Activated CD8-positive, alpha-beta memory T cell treated with anti-CD3 and anti-CD28 coated beads, Interleukin-2, amount 50 U/mL, for 48 hours (primary cell): ENCODE measurements at places on chromosomes 6 and 20.

GRCh38 chr20:19264191-19264590, 51.7 kb downstream of the SLC24A3 start:
- DNase-seq = no peak

DNA sequence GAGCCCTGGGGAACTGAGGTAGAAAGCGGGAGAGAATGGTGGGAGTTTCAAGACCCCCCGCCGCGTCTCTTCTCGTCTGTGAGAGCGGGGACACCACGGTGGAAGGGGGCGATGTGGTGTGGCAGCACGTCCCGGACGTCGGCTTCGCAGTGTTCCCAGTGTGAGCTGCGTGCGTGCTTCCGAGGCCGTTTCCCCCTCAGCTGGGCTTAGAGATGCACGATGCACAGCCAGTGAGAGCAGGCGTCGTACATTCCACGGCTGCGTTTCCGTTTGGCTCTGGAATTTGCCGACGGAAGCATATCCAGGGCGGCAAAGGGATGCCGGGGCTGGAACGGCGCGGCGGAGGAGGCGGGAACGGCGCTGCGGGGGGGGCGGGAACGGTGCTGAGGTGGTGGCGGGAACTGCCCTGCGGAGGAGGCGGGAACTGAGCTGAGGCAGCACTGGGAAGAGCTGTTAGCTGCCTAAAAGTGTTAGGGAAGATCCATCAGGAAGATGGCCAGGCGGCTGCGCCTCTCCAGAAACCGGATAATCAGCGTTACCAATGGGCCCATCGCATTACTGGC, 37.7 kb downstream of the KIF25 start:
- no peak for DNase-seq

DNA sequence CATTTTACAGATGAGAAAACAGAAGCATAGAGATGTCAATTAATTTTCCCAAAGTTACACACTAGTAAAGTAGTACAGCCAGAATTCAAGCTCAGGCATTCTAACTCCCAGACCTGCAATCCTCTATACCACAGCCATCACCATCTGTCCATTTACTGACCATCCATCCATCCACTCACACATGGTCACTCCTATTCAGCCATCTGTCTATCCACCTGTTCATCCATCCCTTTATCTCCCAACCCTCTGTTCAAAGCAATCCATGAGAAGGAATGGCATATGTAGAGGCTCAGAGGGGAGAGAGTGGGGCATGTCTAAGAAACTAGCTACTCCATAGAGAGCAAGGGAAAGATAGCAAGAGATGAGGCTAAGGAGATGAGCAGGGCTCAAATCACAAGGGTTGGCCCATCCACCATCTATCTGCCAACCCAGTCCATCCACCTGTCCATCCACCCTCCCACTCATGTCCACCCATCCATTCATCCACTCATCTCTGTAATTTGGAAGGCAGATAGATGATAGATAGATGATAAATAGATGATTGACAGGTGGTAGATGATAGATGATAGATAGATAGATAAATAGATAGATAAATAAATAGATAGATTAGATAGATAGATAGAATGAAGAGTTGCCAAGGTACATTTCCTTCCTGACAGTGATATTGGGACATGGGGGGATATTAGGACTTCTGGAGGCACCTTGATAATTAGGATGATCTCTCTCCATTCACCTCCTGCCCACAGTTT, 12.2 kb upstream of the C6orf132 start:
- no peak for DNase-seq

GRCh38 chr6:138253731-138254130, 35.4 kb upstream of the PBOV1 start:
- no peak for DNase-seq

DNA sequence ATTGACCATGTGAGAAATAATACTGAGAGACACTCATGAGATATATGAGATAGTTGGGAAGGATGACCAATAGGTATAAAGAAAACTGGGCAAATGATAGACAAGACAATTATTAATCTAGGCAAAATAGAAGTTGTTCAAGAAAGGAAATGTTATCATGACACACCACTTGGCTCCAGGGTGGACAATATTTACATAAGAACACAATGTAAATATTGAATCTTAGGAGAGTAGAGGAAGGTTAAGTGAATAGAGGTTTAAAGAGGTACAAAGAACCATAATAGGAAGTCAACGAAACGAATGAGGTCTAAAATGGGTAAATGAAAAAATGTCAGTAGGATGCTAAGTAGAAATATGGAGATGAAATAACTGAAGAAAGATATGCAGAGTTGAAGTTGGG, 126.5 kb downstream of the MBOAT1 start:
- DNase-seq = no peak

DNA sequence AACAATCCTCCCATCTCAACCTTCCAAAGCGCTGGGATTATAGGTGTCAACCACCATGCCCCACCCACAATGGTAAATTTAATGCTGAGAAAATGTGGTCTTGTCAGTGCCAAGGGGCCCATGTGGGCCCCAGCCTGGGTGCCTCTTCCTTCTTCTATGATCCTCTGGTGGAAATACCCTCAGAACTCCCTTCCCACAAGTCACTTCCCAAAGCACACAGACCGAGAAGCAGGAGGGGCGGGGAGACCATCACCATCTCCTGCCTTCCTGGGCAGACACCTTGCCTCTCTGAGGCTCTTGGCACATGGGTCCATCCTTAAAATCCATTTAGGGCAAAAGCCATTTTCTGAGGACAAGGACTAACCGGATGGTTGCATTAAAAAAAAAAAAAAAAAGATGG, 59.0 kb downstream of the NOL4L start:
- no peak for DNase-seq

GRCh38 chr6:87574237-87574804, 15.5 kb downstream of the RARS2 start:
- DNase-seq = no peak

DNA sequence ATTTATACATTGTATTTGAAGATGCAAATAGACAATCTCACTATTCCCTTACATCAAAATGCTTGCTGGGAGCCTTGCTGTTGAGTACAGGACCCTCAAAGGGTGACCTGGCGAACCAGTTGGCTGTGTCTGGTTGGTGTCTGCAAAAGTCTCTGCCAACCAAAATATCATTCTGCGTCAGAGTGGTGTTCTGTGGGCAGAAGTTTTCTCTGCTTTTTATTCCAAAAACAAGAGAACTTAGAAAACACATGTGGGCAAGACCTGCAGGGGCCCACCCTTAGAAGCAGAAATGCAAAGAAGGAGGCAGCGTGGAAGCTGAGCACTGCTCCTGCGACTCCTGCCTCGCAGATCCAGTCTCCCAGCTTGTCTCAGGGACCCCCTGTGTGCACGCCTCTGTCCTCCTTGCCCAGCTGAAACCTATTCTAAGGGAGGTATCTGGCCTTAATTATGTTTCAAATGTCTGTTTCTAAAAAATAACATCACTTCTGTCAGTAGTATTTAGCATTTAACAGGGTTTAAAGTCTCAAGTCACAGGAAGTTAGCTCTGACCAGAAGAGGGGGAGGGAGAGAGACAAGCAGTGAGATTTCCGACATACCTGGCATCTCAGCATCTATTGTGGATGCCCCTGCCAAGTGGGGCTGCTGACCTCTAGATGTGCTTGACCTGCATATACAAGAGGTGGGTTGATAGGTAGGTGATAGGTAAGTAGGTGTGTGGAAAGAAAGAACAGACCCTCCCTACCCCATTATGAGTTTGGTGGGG, 101.3 kb downstream of the SASH1 start:
- no peak for DNase-seq

DNA sequence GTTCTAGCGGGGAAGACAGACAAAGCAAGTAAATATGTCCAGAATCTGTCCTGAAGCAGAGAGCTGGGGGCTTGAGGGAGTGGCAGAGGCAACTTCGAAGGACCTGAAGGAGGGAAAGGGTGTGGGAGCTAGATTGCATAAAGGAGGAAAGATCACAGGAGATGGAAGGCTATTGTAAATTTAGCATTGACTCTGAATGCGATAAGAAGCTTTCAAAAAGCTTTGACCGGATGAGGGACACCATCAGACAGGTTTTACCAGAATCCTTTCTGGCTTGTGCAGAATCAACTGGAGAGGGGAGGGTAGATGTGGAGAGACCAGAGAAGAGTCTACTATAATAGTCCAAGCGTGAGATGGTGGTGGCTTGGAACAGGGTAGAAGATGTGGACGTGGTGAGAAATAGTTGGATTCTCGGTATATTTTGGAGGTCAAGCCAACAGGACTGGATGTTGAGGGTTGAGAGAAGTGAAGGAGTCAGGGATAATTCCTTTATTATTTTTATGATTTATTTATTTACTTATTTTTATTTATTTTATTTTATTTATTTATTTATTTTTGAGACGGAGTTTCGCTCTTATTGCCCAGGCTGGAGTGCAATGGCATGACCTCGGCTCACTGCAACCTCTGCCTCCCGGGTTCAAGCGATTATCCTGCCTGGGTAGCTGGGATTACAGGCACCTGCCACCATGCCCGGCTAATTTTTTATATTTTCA, 19.9 kb upstream of the RIPOR3 start:
- no peak for DNase-seq

DNA sequence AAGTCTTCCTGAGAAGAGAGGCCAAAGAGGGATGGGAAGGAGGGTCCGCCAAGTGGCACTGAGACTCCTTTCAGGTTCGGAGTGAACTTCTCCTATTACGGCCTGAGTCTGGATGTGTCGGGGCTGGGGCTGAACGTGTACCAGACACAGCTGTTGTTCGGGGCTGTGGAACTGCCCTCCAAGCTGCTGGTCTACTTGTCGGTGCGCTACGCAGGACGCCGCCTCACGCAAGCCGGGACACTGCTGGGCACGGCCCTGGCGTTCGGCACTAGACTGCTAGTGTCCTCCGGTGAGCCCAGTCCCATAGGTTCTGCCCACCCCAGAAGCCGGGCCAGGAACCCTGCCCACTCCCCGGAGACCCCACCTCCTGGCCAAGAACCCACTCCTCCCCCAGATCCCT, 4.1 kb downstream of the SLC22A7 start:
- no peak for DNase-seq

DNA sequence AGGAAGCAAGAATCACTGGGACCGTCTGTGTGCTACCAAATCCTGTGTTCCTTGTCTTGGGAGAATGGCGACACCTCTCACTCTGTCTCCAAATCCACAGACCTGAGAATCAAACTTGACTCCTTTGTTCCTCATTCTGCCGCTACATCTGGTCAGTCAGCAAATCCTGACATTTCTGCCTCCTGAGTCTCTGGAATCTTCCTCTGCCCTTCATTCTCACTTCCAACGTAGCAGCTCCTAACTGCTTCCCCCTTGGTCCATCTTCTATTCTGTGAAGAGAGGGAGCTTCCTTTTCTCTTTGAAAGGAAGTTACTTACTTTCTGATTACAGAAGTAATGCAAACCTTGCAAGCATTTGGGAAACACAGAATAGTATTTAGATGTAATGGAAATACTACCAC, 37.7 kb downstream of the SYTL3 start:
- no peak for DNase-seq

DNA sequence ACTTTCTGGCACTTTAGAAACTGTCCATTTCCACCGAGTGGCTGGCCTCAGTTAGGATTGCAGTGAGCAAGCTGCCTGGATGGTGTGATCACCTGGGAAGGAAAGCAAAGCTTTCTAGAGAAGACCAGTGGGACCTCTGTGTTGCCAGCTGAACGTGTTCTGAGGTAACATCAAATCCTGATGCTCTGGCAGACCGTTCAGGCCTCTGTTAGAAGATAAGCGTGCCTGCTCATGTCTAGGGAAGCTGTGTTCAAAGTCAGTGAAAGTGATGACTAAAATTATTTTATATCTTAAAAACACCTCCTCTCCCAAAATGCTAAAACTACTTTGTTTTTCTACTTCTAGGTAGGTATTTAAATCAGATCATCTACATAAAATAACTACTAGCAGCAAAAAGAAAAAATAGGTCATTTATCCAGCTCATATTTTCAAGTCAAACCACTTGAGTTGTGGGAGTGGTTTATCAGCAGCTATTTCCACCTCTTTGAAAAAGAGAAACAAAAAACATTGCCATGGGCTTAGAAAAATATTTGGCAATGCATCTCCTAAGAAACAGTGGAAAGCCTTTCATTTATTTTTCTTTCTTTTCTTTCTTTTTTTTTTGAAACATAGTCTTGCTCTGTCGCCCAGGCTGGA, 54.8 kb downstream of the CEP43 start:
- no peak for DNase-seq

DNA sequence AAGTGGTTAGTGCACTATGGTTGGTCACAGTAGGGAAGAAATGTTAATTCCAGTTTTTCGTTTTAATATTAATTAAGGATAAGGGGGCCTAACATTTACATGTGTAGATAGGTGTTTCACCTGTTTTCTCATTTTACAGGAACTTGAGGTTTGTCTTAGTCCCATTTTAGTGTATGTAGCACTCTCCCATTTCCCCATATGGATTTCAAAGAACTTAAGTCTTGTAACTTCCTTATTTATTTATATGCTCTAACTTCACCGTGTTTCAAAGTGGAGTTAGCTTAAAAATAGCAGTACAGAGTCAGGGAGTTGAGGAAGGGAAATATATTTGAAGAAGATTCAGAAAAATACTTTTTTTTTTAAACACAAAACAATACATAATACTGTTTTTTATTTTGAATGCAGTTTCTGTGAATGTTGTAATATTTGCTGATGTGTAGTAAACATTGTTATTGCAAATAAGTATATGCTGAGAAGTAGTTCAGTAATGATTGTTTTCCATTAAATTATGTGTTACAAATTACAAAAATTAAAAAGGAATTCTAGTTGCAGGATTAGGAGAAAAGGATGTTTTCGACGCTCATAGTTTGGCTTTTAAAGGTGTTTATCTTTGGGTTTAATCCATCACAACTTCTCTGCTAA, 3.5 kb downstream of the SCAF8 start:
- DNase-seq = no peak

- no peak for DNase-seq
Measured at GRCh38 chr6:68139130-68139529, 496.0 kb upstream of the ADGRB3 start.

DNA sequence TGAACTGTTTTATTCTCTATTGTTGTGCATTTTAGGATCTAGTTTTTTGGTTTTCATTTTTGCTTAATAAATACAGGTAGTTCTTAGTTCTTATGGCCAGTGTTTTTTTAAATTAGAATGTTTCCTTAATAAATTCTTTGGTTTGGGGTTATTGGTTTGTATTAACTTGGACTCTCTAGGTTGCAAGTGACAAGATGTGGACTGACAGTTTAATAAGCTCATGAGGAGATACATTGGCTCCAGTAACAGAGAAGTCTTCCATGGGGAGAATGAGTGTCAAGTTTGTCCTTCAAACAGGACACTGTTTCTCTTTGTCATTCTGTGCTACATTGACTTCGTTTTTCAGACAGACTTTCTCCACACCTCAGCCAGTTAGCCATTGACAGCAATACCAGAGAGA, 39.7 kb downstream of the SNX9 start:
- no peak for DNase-seq

GRCh38 chr6:37492236-37492972, 7.3 kb downstream of the CCDC167 start:
- no peak for DNase-seq
